ENCODE measurements at places on chromosomes 2 and 18. TPM values are rescaled to one million over a fixed set of nuclear protein-coding genes. Genes with fewer than 3 reads are reported as not detected.

- H3K36me3 ChIP-seq, result no peaks in the 10 kb centered on the region
- H3K4me3 ChIP-seq, result no peak overlapping the region
- H3K4me1 ChIP-seq, result no peaks in the 10 kb centered on the region
- no peaks in the 10 kb centered on the region for H3K27me3 ChIP-seq
Measured at GRCh38 chr18:56052202-56052601, 464.2 kb upstream of the TCF4 start.

GRCh38 chr2:108611021-108611420 lies 76.8 kb downstream of the LIMS1 start:
- no peak for DNase-seq
- no peaks in the 10 kb centered on the region for H3K27me3 ChIP-seq
- H3K27ac ChIP-seq, result no peak overlapping the region
- peaks cover 13% of the 10 kb centered on the region for H3K4me1 ChIP-seq

GRCh38 chr2:192412394-192412793 lies 217.7 kb upstream of the TMEFF2 start:
- no peak overlapping the region for H3K27ac ChIP-seq
- DNase-seq, result no peak
- no peaks in the 10 kb centered on the region for H3K4me1 ChIP-seq
- no peaks in the 10 kb centered on the region for H3K36me3 ChIP-seq

FHOD3 gene
- total RNA-seq, result 3.1 TPM

Measured in esophagus squamous epithelium (tissue), 5 donors.